ENCODE measurements at places on chromosomes 11 and 22. TPM values are rescaled to one million over a fixed set of nuclear protein-coding genes. Genes with fewer than 3 reads are reported as not detected.

GRCh38 chr11:72240461-72241290 lies 3.3 kb downstream of the PHOX2A start:
- DNase-seq, result no peak

Gene TMPRSS6
- not detected for total RNA-seq

- DNase-seq, result no peak
These were observed 41.2 kb upstream of the SYT7 start for GRCh38 chr11:61621917-61622585.

GRCh38 chr11:10108915-10109680 lies 184.9 kb downstream of the SBF2 start:
- no peak for DNase-seq

- no peak for DNase-seq
These were observed 17.2 kb downstream of the LRP4 start for GRCh38 chr11:46901156-46901555.

Gene TTC36
- total RNA-seq, result 0.62 TPM

GRCh38 chr11:62193952-62194351 lies 3.9 kb downstream of the SCGB1D1 start:
- DNase-seq, result no peak

DNA sequence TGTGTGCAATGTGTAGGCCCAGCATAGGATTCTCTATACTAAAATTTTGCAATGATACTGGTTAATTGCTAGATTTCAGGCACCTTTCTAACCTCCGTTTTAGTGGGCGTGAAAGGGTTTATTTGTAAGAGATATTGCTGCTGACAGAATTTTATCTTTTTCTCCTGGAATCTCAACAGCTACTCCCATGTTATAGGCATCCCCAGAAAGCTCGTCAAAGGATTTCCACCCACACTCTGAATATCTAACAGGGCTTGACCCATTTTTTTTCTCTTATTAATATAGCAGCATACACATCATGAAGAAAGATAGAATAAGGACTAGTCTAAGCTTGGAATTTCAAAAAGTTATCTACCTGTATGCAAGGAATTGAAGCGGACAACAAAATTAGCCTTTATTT lies 124.5 kb downstream of the METTL15 start:
- no peak for DNase-seq

DNA sequence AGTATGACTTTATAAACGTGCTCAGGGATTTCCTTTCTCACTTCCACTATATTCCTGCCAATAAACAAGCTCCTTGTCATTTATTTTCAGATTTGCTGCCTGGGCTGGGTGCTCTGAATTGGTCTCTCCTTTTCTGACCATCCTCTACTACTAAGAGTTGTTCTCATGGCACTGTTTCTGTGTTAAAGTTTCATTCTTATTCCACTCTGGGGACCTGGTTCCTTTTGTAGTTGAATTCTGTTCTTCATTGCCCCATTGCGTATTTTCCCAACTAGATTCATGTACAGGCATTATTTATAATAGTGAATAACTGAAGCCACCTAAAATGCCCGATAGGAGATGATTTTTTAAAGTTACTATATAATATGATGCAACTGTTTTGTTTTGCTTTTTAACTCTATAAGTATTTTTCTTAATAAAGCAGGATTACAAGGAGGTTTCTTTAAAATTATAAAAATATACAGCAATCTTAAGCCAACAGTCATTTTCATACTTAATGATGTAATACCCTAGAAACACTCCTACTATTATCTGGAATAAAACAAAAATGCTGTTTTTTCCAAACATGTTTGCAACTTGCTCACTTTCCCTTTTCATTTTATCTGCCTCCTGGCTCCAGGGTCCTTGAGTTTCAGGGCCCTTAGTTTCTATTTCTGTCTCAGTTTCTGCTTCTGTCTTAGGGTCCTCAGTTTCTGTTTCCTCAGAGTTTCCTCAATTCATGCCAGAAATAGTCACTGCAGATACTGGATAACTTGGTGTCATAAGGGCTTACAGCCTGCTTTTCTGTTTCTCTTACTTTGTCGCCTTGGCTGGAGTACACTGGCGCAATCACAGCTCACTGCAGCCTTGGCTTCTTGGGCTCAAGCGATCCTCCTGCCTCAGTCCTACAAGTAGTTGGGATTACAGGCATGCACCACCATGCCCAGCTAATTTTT lies 9.8 kb upstream of the FUT4 start:
- DNase-seq, result no peak

DNA sequence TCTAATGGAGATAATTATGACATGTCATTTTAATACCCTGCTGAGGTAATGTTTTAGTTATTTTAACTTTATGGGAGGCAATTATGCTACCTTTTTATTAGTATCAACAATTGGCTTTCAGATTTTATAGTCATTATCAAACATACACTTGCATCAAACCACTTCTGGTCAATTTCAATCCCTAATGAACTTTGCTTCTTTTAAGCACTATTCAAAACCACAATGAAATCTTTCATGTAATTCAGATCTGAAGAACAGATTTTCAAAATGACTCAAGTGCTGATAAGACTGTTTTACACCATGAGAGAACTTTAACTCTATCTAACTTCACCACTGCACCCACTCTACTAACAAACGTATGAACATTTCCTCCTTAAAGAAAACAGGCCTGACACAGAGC lies 25.9 kb upstream of the CCDC34 start:
- no peak for DNase-seq

- no peak for DNase-seq
These were observed 91.2 kb downstream of the ZBTB16 start for GRCh38 chr11:114150671-114151070.
